Uterine smooth muscle cell (primary cell): ENCODE measurements at places on chromosomes 12 and 14. TPM values are rescaled to one million over a fixed set of nuclear protein-coding genes. Genes with fewer than 3 reads are reported as not detected.

The SLCO1B3 gene
- not detected in 2 replicates for total RNA-seq

The ALDH1L2 gene
- total RNA-seq: 62.8 and 79.4 TPM in 2 replicates

The CISTR gene
- total RNA-seq: 0.75 TPM in 1 of 2 replicates, not detected in the other

The TAMALIN gene
- total RNA-seq: 11.2 and 13.0 TPM in 2 replicates

The OR6C2 gene
- not detected in 2 replicates for total RNA-seq
